Left renal pelvis (tissue), 4 donors: ENCODE measurements at places on chromosomes 16 and 17. TPM values are rescaled to one million over a fixed set of nuclear protein-coding genes. Genes with fewer than 3 reads are reported as not detected.
A peak's percentile ranks its signal among the peaks of the same experiment; 100 is the strongest.

GRCh38 chr16:75235721-75236193 is 15.7 kb downstream of the BCAR1 start:
- no peak for DNase-seq

The TERB1 gene
- not detected for polyA plus RNA-seq

DNA sequence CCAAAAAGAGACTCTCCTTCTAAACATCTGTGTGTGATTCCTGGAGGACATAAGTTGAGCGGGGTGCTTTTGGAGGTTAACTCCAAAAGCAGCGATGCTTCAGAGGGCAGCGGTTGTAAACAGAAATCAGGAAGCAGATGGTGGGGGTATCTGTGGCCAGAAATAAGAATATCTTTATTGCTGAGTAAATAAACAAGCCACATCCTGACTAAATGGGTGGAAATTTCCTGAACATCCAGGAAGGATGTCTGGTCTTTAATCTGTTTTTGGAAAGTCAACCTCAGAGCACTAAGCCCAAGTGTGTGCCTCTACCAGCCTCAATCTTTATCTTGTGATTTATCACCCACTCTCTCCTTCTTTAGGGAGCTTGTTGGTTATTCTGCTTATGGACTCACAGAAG is 123.3 kb downstream of the CDH13 start:
- DNase-seq: no peak

The CTRB2 gene
- not detected for polyA plus RNA-seq

The C17orf107 gene
- 1.3 TPM for polyA plus RNA-seq

The MRPS23 gene
- 58.8 TPM for polyA plus RNA-seq

DNA sequence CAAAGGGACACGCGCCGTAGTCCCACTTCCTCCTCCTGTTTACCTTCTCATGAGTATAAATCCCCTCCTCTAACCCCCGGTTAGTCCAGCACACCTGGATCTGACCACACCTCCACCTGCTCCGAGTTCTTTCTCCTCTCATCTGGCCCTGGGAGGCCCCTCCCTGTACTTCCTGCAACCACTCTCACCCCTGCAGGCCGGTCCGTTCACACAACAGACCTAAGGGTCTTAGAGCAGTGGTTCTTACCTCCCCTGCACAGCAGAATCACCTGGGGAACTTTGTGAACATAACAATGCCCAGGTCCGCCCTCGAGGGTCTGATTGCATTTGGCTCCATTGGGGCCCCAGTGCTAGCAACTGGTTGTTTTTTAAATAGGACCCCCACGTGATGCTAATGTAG is 24.8 kb downstream of the TMEM114 start:
- no peak for DNase-seq

- no peak for DNase-seq
Observed at GRCh38 chr17:76575570-76575969, 10.1 kb downstream of the ST6GALNAC2 start.

The CD300H gene
- polyA plus RNA-seq: not detected

The RASL10B gene
- polyA plus RNA-seq: 15.0 TPM

- no peak for DNase-seq
Observed at GRCh38 chr16:69509125-69509524, 56.6 kb upstream of the NFAT5 start.

DNA sequence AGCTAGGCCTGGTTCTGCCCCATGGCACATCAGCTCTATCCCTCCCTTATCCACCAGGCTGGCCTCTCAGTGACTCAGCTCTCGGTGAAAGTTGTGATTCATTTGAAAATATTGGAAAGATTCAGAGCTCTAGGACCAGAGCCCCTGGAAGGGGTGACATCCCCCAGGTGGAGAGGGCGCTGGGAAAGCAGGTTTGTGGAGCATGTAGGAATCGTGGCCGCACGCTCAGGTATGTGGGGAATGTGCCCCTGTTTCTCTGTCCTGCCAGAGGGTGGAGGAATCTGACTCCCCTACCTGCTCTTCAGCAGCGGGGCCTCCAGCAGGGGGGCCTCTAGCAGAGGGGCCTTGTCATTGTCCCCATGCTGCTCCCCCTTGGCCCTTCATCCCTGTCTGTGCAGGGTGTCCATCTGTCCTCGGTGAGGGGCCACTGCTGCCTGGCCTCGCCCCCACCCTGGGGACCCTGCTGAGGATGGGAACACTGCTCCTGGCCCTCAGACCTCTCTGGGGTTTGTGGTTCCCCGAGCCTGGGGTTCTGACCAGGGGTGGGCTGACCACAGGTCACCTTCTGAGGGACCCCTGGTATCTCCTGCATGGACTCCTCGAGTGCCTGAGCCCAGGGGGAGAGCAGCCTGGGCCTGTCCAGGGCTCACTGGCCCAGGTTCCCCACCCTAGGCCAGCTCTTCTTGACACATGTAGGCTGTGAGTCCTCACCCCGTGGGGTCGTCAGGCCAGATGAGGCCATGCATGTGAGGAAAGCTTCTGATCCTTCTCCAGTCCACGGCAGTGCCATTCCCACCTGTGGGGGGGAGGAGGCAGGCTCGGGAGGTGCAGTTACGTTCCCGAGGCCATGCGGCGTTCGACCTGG is 47.5 kb downstream of the NT5M start:
- no peak for DNase-seq

GRCh38 chr17:72360386-72360940 is 239.6 kb downstream of the SOX9 start:
- DNase-seq: no peak

The CD300LB gene
- polyA plus RNA-seq: 0.27 TPM

DNA sequence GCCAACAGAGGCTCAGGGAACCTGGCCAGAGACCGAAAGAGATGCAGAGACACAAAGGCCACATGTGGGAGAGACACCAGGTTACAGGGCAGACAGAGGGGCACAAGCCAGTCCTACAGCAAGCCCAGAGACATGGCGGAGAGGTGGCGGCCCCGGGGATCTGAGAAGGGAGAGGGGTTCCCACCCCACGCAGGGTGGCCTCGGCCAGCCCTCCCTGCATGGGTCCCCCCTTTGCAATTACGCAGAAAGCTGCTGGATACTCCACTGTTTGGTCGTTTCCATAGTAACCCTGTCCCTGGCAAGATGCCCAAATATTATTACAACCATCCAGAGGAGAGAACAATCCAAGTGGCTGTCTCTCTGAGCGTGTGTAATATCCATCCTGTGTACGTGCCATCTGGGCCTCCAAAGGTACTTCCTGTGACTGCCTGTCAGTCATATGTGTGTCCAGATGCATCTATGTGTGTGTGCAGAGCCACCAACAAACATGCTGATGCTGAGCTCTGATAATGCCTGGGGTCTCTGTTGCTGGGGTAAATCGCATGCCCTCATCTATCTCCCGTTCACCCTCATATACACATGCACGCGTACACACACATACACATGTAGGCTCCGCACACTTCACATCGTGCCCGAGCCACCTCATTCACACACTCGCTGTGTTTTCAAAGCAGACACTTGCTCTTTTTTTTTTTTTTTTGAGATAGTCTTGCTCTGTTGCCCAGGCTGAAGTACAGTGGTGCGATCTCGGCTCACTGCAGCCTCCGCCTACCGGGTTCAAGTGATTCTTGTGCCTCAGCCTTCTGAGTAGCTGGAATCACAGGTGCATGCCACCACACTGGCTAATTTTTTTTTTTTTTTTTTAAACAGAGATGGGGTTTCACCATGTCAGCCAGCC is 5.5 kb downstream of the PCGF2 start:
- DNase-seq: no peak

DNA sequence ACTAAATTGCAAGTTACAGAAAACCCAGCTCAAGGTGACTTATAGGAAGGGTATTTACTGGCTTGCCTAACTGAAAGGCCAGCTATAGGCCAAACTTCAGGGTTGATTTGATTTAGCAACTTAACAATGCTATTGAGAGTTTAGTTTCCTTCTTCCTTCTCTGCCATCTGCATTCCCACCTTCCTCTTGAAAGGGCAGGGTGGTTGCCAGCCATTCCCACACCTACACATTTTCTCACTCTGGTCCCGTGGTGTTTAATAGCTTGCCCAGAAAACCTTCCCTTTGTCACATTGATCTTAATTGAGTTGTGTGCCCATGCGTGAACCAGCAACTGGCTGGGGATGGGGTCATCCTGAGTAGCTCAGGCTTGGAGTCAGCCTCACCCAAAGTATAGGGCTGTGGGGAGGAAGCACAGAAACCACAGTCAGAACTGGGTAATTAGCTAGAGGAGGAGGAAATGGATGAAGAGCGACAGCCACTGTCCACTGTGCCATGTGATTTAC is 194.7 kb downstream of the SPECC1 start:
- DNase-seq: no peak

- DNase-seq: no peak
Observed at GRCh38 chr17:13311306-13311705, 290.4 kb downstream of the HS3ST3A1 start.

The RBFOX1 gene
- polyA plus RNA-seq: 3.5 TPM

DNA sequence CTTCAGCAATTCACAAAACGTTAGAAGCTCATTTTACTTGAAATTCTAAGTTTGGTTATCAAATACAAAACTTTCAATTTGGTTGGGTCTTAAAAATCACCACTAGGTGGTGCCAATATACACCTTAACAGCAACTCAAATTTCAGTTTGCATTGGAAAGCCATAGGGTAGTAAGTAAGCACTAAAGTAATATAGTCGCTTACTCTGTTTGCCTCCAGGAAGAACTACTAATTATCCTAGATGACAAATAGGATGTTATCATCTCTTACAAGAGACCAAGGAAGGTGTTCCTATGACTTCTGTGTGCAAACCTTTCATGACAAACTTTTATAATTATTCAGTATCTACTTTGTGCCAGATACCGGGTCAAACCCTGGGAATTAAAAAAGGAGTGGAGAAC is 93.3 kb downstream of the MYO1D start:
- DNase-seq: peak; percentile 18

GRCh38 chr16:19301931-19302330 is 16.4 kb downstream of the CLEC19A start:
- no peak for DNase-seq

DNA sequence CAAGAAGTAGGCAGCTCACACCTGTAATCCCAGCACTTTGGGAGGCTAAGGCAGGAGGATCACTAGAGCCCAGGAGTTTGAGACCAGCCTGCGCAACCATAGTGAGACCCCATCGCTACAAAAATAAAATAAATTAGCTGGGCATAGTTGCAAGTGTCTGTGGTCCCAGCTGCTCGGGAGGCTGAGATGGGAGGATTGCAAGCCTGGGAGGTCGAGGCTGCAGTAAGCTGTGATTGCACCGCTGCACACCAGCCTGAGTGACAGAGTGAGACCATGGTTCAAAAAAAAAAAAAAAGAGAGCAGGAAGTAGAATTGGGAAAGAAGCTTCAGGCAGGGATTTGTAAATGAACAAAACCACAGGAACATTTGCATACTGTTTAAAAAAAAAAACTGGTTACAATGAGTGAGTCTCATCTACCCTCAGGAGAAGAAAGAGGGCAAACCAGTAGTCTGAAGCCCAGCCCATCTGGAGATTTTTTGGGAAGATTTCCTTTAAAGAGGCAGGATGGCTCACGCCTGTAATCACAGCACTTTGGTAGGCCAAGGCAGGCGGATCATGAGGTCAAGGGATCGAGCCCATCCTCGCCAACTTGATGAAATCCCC is 7.9 kb downstream of the MPV17L start:
- DNase-seq: no peak

The KRTAP9-2 gene
- polyA plus RNA-seq: not detected

DNA sequence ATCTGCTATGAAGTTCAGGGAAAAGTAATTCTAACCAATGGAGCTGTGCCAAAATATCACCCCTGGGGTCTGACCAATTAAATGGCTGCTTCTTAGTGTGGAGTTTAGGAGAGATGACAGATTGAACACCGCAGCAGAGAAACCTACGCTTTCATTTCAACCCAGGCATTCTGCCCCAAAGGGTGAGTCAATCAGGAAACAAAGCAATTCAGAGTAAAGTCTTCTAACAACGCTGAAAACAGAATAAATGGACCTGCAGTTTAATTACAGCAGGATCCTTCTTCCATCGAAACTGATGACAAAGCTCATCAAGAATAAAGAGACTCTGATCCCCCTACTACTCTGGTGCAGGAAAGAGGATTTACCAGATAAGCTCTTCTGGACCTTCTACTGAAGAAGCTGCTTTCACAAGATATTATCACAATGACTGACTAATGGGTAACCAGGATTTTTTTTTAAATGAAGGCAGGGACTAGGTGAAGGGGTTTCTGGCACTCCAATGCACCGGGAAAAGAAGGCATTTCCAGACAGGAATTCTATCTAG is 16.7 kb downstream of the RFFL start:
- no peak for DNase-seq
